ENCODE measurements at places on chromosomes 4 and X. TPM values are rescaled to one million over a fixed set of nuclear protein-coding genes. Genes with fewer than 3 reads are reported as not detected.
A peak's percentile ranks its signal among the peaks of the same experiment; 100 is the strongest.

DNA sequence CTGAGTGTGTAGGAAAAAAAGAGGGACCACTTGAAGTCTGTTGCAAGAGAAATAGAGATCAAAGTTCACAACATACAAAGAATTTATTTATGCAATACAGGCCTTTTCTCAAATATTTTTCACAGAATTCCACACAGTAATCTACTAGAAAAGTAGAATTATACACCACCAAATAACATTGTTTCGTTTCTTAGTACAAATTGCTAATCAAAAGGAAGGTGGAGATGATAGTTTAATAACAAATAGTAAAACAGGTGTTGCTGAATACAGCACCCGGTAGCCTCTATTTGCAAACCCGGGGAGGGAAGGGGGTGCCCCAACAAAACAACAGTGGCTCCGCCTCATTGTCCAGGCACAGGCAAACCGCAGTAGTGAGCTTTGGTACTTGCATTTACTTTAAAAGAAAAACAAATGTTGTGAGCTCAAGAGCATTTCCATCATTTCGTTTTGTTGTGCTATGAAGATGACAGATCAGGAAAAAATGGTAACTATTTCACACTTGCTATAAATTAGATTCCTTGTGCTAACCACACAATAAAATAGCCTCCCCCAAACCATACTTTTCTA is 186.4 kb downstream of the DCLK2 start:
- no peak for DNase-seq

IQCM gene
- total RNA-seq: not detected

MXRA5 gene
- total RNA-seq: 2.5 TPM

- no peak for DNase-seq
Measured at GRCh38 chr4:133596459-133596858, 447.4 kb downstream of the PCDH10 start.

F9 gene
- total RNA-seq: not detected

MAGEA2B gene
- not detected for total RNA-seq

SLC7A11 gene
- total RNA-seq: 0.33 TPM

DNA sequence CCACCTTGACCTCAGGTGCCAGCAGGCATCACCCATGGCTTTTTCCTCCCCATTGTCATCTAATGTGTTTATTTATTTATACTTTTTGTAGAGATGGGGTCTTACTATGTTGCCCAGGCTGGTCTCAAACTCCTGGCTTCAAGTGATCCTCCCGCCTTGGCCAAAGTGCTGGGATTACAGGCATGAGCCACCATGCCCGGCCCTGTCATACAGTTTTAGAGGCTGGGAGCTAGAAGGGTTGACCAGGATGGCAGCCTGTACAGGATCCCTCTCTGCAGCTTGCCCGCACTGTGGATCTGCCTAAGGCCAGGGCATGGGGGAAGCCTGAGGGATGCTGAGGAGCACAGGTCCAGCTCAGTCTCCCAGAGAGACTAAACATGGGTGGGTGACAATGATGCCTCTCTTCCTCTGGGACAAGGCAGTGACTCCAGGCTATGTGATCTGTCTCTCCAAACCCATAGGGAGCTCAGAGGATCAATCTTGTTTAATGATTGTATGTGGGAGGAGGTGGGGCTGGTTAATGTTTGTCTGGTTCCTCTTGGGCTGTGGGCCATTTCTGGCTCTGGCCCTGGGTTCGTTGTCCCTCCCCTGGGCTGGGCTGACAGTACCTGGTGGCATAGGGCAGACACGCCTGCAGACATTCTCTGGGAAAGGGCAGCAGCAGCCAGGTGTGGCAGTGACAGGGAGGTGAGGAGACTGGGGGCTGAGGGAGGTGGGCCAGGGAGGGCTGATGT is 8.3 kb upstream of the GJB1 start:
- no peak for DNase-seq

- DNase-seq: peak; percentile 86
Measured at GRCh38 chr4:143337600-143338287, 1.1 kb downstream of the GAB1 start.

DNA sequence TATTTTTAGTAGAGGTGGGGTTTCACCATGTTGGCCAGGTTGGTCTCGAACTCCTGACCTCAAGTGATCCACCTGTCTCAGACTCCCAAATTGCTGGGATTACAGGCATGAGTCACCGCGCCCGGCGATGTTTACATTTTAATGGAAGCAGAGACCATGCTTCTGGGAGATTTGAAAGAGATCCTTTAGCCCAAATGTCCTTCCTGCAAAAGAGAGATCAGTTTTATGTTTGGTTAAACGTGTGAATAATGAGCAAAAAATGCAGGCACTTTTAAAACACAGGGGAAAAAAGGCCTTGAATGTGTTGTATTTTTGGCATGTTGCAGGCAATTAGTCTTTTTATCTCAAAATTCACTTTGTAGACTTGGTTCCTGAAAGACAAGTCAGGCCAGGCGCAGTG is 95.8 kb upstream of the ELOVL6 start:
- DNase-seq: no peak

DNA sequence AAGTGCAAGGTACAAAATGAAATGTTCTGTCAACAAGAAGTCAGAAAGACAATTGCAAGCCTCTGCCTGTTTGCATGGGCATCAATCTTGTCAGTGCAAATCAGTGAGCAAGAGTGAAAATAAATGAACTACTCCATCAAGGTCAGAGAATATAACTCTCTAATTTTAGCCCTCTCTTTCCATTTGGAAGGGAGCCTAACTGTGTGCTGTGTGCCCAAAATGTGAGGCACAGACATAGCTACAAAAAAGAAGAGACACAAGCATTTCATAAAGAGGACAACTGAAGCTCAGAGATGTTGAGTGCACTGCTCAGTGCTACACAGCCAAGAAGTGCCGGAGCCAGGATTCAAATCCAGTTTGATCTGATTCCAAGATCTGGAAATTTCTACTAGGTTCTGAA is 114.3 kb downstream of the SLC2A9 start:
- DNase-seq: no peak

ADH1C gene
- 2.6 TPM for total RNA-seq

DNA sequence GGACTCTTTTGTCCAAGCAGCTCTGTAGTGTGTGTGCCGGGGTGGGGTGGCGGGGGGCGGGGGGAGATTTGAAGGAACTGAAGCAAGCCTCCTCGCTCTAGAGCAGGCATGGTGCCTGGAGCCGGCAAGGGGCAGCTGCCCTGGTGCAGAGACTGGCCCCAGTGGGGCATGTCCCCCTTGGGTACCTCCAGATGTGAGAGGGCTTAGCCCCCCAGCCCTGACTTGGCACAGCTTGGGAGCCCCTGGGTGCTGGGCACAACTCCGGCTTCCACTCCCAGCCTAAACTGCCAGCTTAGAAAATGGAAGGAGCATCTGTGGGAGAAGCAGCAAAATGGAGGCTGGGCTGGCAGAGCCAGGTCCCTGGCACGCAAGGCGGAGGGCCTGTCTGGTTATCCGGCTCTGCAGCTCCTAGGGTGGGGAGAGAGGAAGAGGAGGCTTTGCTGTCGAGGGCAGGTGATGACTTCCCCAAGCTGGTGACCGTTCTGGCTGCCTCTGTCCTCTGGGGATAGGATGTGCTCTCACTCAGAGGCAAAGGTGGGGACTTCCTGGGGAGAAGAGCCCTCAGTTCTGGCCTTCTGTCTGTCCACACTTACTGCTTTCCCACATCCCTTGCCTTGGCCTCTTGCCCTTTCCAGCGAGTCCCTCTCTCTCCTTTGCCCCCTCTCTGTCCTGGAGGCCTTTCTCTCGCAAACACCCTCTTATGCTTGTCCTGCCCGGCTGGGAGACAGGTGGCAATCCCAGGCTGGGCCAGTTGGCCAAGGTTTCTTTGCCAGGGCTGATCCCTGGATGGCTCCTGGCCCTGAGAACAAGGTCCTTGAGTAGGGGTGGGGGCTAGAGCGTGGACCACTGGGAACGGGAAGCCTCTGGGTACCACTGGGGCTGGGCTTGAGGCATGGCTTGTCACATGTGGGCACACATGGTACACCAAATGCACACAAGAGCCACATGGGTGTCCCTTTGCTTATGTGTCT is 2.0 kb downstream of the DLG3 start:
- no peak for DNase-seq

DNA sequence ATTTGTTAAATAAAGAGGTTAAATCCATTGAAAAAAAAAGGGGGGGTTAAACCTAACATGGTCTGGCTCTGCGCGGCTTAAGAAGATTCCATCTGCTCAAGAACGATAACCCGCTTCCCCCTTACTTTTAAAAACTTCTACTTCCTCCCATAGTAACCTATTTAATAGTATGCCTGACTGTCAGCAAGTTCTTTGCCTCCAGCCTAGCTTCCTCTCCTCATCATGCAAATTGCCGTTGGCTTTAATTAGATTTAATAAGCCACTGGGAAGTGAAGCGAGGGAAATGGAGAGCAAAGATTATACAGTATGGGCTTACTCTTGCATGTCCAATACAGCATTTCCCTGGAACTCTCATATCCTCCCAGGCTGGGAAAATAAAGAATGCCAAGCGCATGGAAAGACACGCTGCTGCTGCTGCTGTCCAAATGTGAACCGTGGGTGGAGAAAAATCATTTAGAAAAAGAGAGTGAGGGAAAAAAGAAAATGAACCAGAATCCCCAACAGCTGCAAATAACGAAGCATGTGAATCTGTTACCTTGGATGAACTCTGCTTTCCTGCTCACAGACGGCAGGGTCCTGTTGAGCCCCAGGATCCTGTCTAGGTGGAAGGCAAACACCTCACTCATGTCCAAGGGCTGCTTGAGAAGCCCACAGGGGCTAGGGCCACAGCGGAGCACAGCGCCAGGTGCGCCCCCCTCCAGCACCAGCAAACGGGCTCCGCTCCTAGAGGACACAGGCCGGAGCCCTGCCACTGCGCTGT is 2.7 kb downstream of the GASK1B start:
- no peak for DNase-seq

GRCh38 chr4:150305995-150306394 is 227.8 kb downstream of the DCLK2 start:
- DNase-seq: no peak

- DNase-seq: peak; percentile 66
Measured at GRCh38 chr4:3208826-3209225, 40.1 kb upstream of the MSANTD1 start.

- DNase-seq: peak; percentile 48
Measured at GRCh38 chr4:2482693-2483092, 13.8 kb downstream of the RNF4 start.

AKAP4 gene
- total RNA-seq: not detected

CBR4 gene
- 13.9 TPM for total RNA-seq

DNA sequence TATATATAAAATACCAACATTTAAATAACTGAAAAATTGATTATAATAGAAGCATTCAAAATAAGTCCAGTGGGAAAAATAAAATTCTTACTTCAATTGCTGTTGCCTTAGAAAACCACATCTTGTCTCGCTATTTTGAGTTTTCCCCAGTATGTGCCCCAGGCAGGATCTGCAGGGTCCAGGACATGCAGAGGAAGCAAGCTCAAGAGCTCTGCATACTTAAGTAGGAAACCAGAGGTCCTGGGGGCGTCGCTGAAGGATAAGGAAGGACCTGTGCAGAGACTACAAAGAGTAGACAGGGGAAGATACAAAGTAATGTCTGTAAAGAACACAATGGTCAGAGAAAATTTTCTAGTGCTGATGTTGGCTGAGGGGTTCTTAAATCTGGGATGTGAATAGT is 310.5 kb upstream of the EMCN start:
- no peak for DNase-seq

DNA sequence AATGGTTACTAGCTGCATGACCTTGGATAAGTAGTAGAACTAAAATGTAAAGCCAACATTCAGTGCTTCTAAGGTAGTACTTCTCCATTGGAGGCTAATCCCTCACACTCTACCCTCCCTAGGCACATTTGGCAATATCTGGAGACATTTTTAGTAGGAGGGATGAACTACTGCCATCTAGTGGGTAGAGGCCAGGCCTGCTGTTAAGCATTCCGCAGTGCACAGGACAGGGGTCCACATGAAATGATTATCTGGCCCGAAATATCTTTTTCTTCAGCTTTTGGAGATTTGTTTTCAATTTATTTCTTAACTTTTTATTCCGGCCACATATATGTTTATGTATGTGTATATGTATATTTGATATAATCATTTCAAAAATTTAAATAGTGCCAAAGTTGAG is 36.0 kb upstream of the SPANXC start:
- DNase-seq: no peak

- no peak for DNase-seq
Measured at GRCh38 chr4:111924696-111925095, 220.6 kb upstream of the FAM241A start.

DNA sequence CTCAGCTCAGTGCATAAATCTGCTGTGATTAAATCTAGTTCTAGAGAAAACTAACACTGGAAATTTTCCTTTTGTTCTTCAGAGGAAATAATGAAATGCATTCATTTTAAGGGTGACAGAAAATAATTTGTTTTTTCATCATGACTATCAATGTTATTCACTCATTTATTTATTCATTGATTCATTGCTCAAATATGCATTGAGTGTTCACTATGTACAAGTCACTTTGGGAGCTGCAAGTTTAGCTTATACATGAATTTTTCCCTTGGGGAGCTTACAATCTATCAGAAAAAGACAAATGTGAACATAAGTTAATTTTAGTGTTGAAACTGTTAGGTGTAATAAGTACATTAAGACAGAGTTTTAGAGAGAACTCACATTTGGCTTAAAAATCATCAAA is 897.8 kb downstream of the CENPC start:
- DNase-seq: no peak

- DNase-seq: peak; percentile 91
Measured at GRCh38 chr4:5051278-5052203, at the start of gene STK32B. STK32B (plus strand) TSS chr4:5051480.

ABCG2 gene
- 1.6 TPM for total RNA-seq

AGTR2 gene
- total RNA-seq: 0.10 TPM

DNA sequence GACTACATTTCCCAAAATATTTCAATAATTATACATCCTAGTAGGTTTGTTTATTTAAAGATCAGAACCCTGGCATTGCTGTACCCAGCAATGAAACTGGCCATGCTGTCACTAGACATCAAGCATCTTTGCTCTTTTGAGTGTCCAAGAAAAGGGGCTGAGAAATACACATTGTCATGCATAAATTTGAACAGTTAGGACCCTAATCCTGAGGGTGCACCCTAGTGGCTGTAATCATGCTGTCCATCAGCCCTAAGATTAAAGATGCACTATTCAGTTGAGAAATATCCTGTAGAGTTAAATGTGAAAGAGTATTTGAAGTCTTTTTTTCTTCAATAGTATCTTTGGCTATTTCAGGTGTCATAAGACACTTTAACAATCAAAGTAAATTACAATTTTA is 108.8 kb downstream of the NFKB1 start:
- DNase-seq: no peak

ZMAT1 gene
- total RNA-seq: 8.8 TPM

CENPI gene
- total RNA-seq: 2.0 TPM

CT83 gene
- not detected for total RNA-seq

- DNase-seq: no peak
Measured at GRCh38 chr4:122542411-122543236, 78.2 kb downstream of the IL21 start.

GRCh38 chr4:44632089-44632488 is 19.3 kb downstream of the YIPF7 start:
- no peak for DNase-seq

All from posterior vena cava (tissue), 2 donors.